ENCODE measurements at places on chromosomes 1 and 21.

DNA sequence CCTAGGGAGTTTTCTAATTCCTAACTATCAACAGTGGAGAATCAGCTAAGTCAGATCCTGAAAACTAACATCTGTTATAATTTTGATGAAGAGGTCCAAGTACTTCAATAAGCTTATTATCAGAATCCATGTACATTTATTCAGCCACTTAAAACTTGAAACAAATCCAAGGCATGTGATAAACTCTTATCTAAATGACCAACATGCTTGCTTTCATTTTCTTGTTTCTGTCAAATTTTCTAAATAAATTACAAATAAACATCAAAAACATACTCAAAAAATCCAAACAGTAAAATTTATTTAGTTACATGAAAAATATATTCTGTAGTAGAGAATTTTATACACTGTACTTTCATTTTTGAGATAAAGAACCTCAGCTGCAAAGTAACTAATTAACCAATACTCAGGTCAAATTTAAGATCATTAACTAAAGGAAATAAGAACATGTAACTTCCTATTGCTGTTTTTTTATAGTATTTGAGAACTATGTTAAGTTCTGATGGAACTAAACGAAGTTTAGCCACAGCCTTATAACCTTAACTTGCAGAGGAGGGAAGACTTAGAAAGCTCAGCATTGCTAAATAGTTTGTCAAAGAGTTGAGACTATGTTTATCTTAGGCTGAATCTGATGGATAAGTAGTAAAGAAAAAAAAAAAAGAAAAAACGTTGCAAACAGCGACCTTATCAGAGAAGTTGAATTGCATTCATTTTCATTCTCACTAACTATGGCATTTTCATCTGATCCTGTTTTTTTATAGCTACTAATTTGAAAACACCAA lies 44.9 kb downstream of the SYNJ1 start:
- DNase-seq, result no peak

DNA sequence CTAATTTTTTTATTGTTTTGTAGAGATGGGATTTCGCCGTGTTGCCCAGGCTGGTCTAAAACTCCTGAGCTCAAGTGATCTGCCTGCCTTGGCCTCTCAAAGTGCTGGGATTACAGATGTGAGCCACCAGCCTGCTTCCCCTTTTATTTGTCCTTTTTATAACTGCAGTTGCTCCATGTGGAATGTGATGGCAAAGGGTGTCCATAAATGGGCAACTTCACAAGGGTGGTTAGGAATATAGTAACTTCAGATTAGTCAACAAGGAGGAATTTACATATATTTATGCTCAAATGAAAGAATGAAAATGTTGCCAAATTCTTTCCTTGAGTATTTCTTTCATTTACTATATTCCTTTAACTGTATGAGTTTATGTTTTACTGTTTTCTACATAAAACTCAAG lies 182.9 kb downstream of the BACH1 start:
- DNase-seq, result no peak

DNA sequence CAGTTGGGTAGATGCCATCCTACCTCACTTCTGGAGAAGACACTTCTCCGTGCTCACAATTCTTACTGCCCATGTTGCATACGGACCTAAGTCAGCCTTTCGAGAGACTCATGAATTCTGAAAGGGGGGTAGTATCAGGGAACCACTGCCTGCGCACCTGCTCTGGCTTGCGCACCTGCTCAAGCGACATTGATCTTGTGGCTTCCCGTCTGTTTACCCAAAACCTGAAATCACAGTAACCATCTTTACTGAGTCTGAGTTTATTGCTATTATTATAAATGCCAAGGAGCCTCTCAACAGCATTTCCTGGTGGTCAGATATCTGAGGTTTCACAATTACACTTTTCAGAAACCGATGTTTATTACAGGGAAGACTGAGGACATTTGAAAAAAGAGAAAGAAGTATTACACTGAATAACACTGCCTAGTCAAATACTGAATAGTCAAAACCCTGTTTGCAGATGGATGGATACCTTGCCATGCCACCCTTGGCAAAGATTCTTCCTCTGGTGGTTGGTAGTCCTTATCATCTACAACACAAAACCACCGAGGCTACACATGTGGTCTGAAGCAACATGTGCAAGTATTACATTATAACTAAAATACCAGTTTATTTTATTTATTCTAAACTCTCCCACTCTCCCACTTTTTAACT lies 208.7 kb downstream of the SIPA1L2 start:
- DNase-seq, result no peak

- DNase-seq, result no peak
Observed at GRCh38 chr1:234607109-234608024, 2.6 kb downstream of the IRF2BP2 start.

DNA sequence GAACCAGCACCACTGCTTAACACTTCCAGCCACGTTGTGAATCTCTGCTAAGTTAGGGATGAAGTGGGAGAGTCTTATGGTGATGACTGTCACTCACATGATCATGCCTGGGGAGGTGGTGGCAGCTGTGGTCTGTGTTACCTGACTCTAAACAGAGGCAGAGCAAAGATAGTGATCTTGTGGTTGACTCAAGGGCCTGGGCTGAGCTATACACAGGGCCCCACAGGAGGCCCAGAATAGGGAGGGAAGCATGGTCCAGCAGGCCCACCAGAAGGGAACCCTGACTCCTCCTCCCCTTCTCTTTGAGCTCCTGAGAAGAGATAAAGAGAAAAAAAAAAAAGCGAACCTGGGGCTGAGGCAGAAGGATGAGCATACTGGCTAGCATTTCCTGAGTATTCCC lies 55.0 kb downstream of the PLXNA2 start:
- DNase-seq, result no peak

Measured in activated CD4-positive, CD25-positive, alpha-beta regulatory T cell (primary cell).